ENCODE measurements at places on chromosomes 2 and 18.
A peak's percentile ranks its signal among the peaks of the same experiment; 100 is the strongest.

DNA sequence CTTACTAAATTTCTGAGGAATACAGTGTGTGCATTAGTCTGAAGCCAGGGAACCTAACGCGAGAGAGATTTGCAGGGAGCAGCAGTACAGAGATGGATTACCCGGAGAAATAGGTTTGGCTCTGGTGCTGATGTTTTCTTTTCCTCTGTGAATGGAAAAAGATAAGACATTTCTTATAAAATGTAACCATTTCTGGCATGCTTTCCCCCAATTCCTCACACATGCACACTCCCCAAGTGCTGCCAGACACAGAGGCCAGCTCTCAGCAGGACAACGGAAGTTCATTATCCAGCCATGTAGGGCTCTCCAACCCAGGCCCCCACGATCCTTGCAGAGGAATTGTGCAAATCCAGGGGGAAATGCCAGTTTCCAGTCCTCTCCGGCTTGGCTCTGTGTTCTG, 224.5 kb upstream of the MGAT5 start:
- H3K36me3 ChIP-seq: no peaks in the 10 kb centered on the region
- peaks cover 62% of the 10 kb centered on the region for H3K27me3 ChIP-seq
- no peaks in the 10 kb centered on the region for H3K4me1 ChIP-seq
- no peak for DNase-seq
- no peak overlapping the region for H3K27ac ChIP-seq

GRCh38 chr2:11030909-11031308, 119.2 kb downstream of the KCNF1 start:
- peaks cover 45% of the 10 kb centered on the region for H3K27me3 ChIP-seq
- no peak overlapping the region for H3K4me3 ChIP-seq
- DNase-seq: no peak
- H3K4me1 ChIP-seq: no peaks in the 10 kb centered on the region
- H3K27ac ChIP-seq: no peak overlapping the region

DNA sequence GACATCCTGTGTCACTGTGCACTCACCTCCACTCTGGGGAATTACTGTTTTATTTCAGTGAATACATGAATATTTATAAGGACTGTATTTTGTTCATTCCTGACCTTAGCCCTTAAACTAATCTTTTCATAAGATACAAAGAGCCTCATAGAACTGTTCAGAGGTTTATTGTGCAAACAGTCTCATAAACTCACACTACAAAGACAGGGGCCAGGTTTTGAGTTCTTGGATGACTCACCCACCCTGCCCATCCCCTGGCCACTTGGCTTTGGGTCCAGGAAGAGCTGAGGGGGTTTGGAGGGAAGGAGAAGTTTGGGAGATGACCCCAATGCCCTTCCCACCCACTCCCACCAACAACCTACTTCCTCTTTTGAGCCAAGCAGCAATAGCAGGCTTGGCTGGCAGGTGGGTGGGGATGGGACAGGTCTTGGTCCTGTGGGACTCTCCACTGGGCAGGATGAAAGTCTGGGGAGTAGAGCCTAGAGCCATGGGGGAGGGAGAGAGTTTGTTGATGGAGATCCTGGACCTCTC, 43.1 kb upstream of the IL1R2 start:
- no peaks in the 10 kb centered on the region for H3K4me1 ChIP-seq
- H3K4me3 ChIP-seq: no peak overlapping the region
- H3K27me3 ChIP-seq: peaks cover 24% of the 10 kb centered on the region
- no peak for DNase-seq
- no peaks in the 10 kb centered on the region for H3K36me3 ChIP-seq

- H3K4me3 ChIP-seq: no peak overlapping the region
- no peak overlapping the region for H3K27ac ChIP-seq
- no peaks in the 10 kb centered on the region for H3K4me1 ChIP-seq
- DNase-seq: no peak
- H3K36me3 ChIP-seq: peaks cover 2% of the 10 kb centered on the region
Measured at GRCh38 chr18:5317186-5317585, 21.7 kb upstream of the ZBTB14 start.

- H3K36me3 ChIP-seq: peaks cover 1% of the 10 kb centered on the region
- H3K4me1 ChIP-seq: no peaks in the 10 kb centered on the region
- DNase-seq: no peak
- H3K4me3 ChIP-seq: no peak overlapping the region
Measured at GRCh38 chr2:103153580-103154284, 391.9 kb downstream of the TMEM182 start.

DNA sequence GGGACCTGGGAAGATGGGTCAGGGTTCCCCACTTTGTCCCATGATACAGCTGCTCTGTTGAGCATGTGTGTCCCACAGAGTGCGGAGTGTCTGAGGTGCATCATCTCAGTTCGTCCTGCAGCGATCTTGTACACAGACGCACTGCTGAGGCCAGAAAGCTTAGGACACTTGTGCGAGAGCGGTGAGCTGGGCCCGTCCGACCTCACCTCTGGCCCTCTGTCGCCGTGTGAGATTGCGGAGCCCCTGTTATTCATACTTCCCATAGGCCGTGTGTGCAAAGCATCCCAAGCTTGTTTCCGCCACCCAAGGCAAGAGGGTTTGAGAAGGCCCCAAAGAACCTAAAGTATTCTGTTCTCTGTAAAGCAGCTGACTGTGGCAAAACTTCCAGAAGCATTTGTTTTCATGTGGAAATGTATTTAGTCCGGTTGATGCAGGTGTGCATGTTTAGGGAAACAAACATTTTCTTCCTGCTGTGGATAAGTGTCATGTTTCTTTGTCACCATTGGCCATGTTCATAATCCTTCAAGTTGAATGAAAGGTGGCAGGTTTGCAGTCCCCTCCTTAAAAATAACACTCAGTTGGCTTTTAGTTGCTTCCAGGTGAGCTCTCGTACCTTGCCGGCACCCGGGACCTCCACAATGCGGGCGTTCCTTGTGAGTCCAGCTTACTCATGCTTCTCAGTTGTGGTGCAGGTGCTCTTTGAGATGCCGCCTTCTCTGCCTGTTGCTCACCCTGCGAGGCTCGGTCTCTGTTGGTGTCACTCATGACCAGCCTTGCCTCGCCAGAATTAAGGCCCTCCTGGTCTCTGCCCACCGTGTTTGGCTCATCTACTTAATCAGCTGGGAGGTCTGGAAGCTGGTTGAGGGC, 5.3 kb downstream of the AGAP1 start:
- DNase-seq: no peak
- H3K4me3 ChIP-seq: no peak overlapping the region
- H3K36me3 ChIP-seq: peaks cover 3% of the 10 kb centered on the region
- peaks cover 12% of the 10 kb centered on the region for H3K27me3 ChIP-seq
- H3K4me1 ChIP-seq: peaks cover 32% of the 10 kb centered on the region

DNA sequence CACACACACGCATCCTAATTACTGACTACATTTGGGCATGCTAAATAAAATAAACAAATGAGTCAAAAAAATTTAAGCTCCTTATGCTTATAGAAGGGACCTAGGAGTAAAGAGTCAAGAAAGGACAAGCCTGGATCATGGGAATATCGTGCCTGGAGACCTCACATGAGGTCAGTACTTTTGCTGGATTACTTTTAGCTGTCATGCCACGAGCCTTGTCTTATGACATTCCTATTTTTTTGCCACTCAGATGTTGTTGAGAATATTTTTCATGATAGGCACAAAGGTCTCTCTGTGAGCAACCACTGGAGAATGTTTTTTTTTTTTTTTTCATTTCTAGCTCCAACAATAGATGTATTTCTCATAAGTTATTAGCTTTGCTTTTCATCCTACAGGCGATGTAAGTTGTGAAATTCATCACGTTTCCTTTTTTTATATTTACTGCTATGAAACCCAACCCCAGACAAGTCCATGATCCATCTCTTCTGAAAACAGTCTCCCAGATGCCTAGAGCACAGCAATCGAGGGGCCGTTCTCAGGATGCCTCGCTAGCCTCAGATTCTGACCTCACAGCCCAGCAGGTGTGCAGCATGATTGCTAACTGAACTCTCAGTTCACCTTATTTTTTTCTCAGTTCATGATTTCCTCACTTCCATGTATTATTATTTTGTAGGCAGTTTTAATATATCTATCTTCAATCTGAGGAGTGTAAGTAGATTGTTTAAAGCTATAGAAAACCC, 464.5 kb downstream of the IRS1 start:
- no peak for DNase-seq
- H3K4me1 ChIP-seq: no peaks in the 10 kb centered on the region
- no peak overlapping the region for H3K4me3 ChIP-seq
- H3K27me3 ChIP-seq: no peaks in the 10 kb centered on the region
- no peaks in the 10 kb centered on the region for H3K36me3 ChIP-seq
- no peak overlapping the region for H3K27ac ChIP-seq

GRCh38 chr2:150618245-150618895, 130.9 kb upstream of the RND3 start:
- H3K27ac ChIP-seq: no peak overlapping the region
- no peaks in the 10 kb centered on the region for H3K4me1 ChIP-seq
- no peak overlapping the region for H3K4me3 ChIP-seq

DNA sequence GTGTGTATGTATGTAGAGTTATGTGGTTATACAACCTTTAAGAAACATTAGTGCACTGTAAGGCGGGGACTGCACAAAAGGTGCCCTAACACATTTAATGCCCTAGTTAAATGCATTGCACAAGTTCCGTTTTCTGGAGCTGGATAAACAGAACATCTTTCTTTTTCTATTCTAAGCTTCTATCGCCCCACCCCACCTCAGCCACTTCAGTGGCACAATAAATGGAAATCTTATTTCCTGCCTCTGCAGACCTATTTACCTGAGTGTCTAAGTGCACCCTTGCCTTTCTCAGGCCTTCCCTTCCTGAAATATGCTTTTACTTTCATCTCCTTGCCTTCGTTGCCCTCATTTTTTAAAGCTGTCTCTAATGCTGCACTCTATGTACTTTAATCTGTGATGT, 123.5 kb downstream of the TANC1 start:
- H3K36me3 ChIP-seq: no peaks in the 10 kb centered on the region
- DNase-seq: no peak
- no peaks in the 10 kb centered on the region for H3K27me3 ChIP-seq
- no peak overlapping the region for H3K27ac ChIP-seq

GRCh38 chr2:192013211-192013610, 166.3 kb upstream of the CAVIN2 start:
- DNase-seq: no peak
- H3K36me3 ChIP-seq: no peaks in the 10 kb centered on the region

- no peak overlapping the region for H3K27ac ChIP-seq
- peaks cover 24% of the 10 kb centered on the region for H3K36me3 ChIP-seq
- no peak overlapping the region for H3K4me3 ChIP-seq
- peaks cover 20% of the 10 kb centered on the region for H3K4me1 ChIP-seq
- no peaks in the 10 kb centered on the region for H3K27me3 ChIP-seq
Measured at GRCh38 chr2:196130039-196130825, 41.1 kb downstream of the STK17B start.

DNA sequence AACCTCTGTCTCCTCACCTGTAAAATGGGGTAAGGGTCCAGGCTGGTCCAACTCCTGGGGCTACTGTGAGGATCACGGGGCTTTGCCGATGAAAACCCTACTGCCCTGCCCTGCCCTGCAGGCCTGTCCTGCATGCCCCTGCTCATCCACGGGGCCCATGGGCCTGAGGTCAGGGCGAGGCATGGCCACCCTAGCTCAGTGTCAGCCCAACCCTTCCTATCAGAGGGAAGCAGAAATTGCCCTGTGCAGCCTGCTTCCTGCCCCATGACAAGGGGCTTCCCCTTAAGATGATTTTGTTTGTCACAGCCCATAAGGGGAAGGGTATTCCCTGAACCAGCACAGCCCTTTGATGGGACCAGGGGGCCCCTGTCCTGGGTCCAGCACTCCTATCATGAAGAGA, 353.6 kb upstream of the ID2 start:
- H3K4me1 ChIP-seq: peaks cover 36% of the 10 kb centered on the region
- H3K27me3 ChIP-seq: no peaks in the 10 kb centered on the region
- H3K4me3 ChIP-seq: no peak overlapping the region

DNA sequence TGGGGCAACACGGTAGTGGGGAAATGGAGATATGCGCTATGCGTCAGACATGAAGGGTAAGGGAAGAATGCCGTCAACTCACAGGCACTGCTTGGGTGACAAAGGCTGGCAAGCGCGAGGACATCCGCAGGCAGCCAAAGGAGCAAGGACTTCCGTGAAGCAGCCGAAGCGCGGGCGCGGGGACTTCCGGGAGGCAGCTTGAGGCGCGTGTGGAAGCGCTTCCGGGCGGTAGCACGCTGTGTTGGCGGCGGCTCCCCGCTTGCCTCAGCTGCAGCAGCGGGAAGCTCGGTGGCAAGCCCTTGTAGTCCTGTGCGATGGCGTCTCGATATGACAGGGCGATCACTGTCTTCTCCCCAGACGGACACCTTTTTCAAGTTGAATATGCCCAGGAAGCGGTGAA, at the start of gene PSMA8:
Gene PSMA8, plus strand, starts transcription at position 218 of the 400 bp plus-strand sequence. Its CDS starts 97 bp downstream, at position 315.
- DNase-seq: no peak
- peaks cover 5% of the 10 kb centered on the region for H3K36me3 ChIP-seq
- H3K4me1 ChIP-seq: no peaks in the 10 kb centered on the region
- peak within 1 kb of the TSS; percentile 57 for H3K27ac ChIP-seq

GRCh38 chr2:159449504-159450124, 163.1 kb upstream of the WDSUB1 start:
- no peaks in the 10 kb centered on the region for H3K27me3 ChIP-seq
- H3K36me3 ChIP-seq: peaks cover 16% of the 10 kb centered on the region
- no peaks in the 10 kb centered on the region for H3K4me1 ChIP-seq

GRCh38 chr2:132782176-132782783, 112.3 kb upstream of the LYPD1 start:
- no peak overlapping the region for H3K4me3 ChIP-seq
- H3K27me3 ChIP-seq: no peaks in the 10 kb centered on the region

DNA sequence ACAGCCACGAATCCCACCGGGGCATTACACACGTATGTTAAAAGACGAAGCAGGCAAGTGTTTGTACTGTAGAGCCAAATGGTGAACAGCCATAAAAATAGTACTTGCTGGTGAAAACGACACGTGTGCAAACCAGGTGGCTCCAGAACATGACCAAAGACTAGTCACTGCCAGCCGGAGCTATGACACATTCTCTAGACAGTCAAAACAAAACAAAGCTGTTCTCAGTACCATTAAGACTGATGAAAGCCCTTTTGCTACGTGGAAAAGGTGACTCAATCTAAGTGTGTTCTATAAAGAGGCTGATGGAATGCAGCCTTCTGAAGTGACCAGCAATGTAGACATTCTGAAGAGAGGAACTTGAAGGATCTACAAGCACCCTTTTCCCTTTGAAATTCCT, 367.7 kb upstream of the NETO1 start:
- DNase-seq: no peak
- H3K27ac ChIP-seq: no peak overlapping the region
- no peaks in the 10 kb centered on the region for H3K4me1 ChIP-seq
- no peaks in the 10 kb centered on the region for H3K36me3 ChIP-seq
- H3K4me3 ChIP-seq: no peak overlapping the region

- H3K4me3 ChIP-seq: no peak overlapping the region
- no peaks in the 10 kb centered on the region for H3K27me3 ChIP-seq
- H3K36me3 ChIP-seq: peaks cover 4% of the 10 kb centered on the region
Measured at GRCh38 chr2:112703684-112704083, 17.1 kb upstream of the NT5DC4 start.

DNA sequence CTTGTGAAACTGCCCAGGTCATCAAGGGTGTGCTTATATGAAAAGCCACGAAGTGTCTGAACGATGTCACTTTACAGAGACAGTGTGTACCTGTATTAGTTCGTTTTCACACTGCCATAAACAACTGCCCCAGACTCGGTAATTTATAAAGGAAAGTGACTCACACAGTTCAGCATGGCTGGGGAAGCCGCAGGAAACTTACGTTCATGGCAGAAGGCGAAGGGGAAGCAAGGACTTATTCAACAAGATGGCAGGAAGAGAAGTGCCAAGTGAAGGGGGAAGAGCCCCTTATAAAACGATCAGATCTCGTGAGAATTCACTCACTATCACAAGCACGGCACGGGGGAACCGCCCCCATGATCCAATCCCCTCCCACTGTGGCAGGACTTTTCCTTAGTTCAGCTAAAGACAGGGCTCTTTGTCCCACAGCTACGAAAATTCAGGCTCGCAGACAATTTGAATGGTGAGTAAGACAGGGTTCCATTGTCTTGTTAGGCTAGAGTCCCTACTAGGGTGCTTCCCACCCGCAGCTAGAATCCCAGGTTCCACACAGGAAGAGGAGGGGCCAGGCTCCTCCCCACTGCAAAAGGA, 20.1 kb downstream of the TMEM177 start:
- H3K36me3 ChIP-seq: peaks cover 2% of the 10 kb centered on the region
- no peak overlapping the region for H3K27ac ChIP-seq
- no peak for DNase-seq
- H3K4me1 ChIP-seq: peaks cover 10% of the 10 kb centered on the region
